OCI-LY7 (cell line): ENCODE measurements at places on chromosomes 2 and 18. TPM values are rescaled to one million over a fixed set of nuclear protein-coding genes. Genes with fewer than 3 reads are reported as not detected.

Gene FAM110C
- total RNA-seq: not detected in 2 replicates

Gene DLGAP1
- not detected in 2 replicates for total RNA-seq

Gene ARHGAP15
- 72.1 and 84.1 TPM in 2 replicates for total RNA-seq

Gene MOGAT1
- total RNA-seq: not detected in 2 replicates

Gene NEU2
- not detected in 2 replicates for total RNA-seq

Gene PMAIP1
- 21.1 and 23.3 TPM in 2 replicates for total RNA-seq

Gene PAIP2B
- total RNA-seq: 6.9 and 8.2 TPM in 2 replicates

Gene CXCR1
- not detected in 2 replicates for total RNA-seq

Gene RIT2
- total RNA-seq: not detected in 2 replicates

Gene PLGLB1
- 3.6 and 3.9 TPM in 2 replicates for total RNA-seq

Gene SLC23A3
- 3.1 and 6.7 TPM in 2 replicates for total RNA-seq

Gene RBM43
- total RNA-seq: 0.83 and 0.91 TPM in 2 replicates

Gene HOXD12
- 0.25 TPM in 1 of 2 replicates, not detected in the other for total RNA-seq

Gene CREB1
- total RNA-seq: 84.9 and 98.5 TPM in 2 replicates

Gene KCNG2
- not detected in 2 replicates for total RNA-seq

Gene LYPD6
- not detected in 2 replicates for total RNA-seq

Gene ASB18
- total RNA-seq: not detected in 2 replicates

Gene RTP5
- not detected in 2 replicates for total RNA-seq

Gene SLC40A1
- total RNA-seq: not detected in 2 replicates

Gene TMEM178A
- 0.38 and 0.52 TPM in 2 replicates for total RNA-seq

Gene GPR39
- total RNA-seq: not detected in 2 replicates

Gene GALNT14
- total RNA-seq: 20.1 and 25.6 TPM in 2 replicates

Gene CTLA4
- total RNA-seq: not detected in 2 replicates

Gene NEB
- 0.04 and 0.30 TPM in 2 replicates for total RNA-seq

Gene NT5DC4
- not detected in 2 replicates for total RNA-seq

Gene STEAP3
- not detected in 2 replicates for total RNA-seq

Gene NYAP2
- not detected in 2 replicates for total RNA-seq

Gene ANKRD23
- 6.7 and 6.9 TPM in 2 replicates for total RNA-seq

Gene CLIP4
- not detected in 2 replicates for total RNA-seq

Gene AKAIN1
- not detected in 2 replicates for total RNA-seq

Gene ELOA2
- total RNA-seq: not detected in 2 replicates

Gene NTSR2
- not detected in 2 replicates for total RNA-seq

Gene FIGLA
- not detected in 2 replicates for total RNA-seq

Gene MGAT4A
- total RNA-seq: 9.5 and 15.4 TPM in 2 replicates

Gene SAG
- total RNA-seq: not detected in 2 replicates

Gene CDH19
- not detected in 2 replicates for total RNA-seq

Gene IGFBP2
- 0.81 TPM in 1 of 2 replicates, not detected in the other for total RNA-seq

Gene CAVIN2
- total RNA-seq: 0.10 TPM in 1 of 2 replicates, not detected in the other

Gene UGT1A4
- not detected in 2 replicates for total RNA-seq

Gene NAT8
- total RNA-seq: not detected in 2 replicates

Gene CCDC74B
- total RNA-seq: 2.6 and 4.2 TPM in 2 replicates

Gene NOL4
- 0.27 and 0.74 TPM in 2 replicates for total RNA-seq

Gene GALNT13
- total RNA-seq: not detected in 2 replicates

Gene EMX1
- total RNA-seq: not detected in 2 replicates

Gene CPO
- total RNA-seq: not detected in 2 replicates

Gene TRIM43
- total RNA-seq: 0.46 TPM in 1 of 2 replicates, not detected in the other

Gene DNER
- not detected in 2 replicates for total RNA-seq
